ENCODE measurements at places on chromosomes 4 and X.

DNA sequence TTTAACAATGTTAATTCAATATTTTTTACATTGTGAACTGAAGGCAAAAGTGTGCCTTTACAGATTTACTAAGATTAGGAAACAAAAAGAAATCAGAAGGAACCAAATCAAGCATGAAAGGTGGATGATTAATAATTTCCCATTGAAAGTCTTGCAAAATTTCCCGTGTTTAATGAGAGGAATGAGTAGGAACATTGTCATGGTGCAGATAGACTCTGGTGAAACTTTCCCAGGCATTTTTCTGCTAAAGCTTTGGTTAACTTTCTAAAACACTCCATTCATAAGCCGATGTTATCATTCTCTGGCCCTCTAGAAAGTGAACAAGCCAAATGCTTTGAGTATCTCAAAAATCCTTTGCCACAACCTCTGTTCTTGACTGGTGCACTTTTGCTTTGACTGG is 1522.8 kb upstream of the PABPC4L start:
- no peak for DNase-seq

DNA sequence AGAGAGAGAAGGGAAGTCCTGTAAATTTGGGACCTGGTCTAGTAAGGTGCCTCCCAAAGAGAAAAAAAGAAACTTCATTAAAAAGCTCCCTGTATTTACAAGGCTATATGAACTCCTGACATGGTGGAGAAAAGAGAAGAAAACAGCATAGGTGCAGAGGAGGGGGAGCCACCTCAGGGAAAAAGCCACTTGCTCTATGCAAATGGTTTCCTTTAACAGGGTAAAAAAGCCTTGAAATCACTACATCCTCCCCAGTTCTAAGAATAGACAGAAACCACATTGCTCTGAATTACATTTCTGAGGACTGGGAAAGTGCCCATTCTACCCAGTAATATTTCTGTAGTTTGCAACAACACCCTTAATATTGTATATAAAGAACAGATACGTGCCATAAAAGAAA is 165.5 kb downstream of the KLF8 start:
- DNase-seq, result no peak

DNA sequence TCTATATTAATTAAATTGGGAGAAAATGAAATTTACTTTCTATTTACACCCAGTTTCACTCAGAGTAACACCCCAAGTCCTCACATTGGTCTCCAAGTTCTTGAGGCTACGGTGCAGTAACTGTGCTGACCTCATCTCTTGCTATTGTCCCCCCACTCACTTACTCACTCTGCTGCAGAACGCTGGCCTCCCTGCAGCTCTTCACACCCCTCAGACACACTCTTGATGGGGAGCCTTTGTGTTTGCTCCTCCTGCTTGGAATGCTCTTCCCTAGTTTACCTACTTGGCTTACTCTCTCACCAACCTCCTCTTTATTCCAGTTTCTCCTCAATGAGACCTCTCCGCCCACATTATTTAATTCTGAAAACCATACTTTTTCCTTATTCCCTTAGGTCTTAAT is 22.2 kb upstream of the SPARCL1 start:
- no peak for DNase-seq

- DNase-seq, result no peak
These were observed 10.3 kb downstream of the MAOA start for GRCh38 chrX:43666311-43666912.

- DNase-seq, result no peak
These were observed 11.5 kb upstream of the CAMK2D start for GRCh38 chr4:113773014-113773413.

DNA sequence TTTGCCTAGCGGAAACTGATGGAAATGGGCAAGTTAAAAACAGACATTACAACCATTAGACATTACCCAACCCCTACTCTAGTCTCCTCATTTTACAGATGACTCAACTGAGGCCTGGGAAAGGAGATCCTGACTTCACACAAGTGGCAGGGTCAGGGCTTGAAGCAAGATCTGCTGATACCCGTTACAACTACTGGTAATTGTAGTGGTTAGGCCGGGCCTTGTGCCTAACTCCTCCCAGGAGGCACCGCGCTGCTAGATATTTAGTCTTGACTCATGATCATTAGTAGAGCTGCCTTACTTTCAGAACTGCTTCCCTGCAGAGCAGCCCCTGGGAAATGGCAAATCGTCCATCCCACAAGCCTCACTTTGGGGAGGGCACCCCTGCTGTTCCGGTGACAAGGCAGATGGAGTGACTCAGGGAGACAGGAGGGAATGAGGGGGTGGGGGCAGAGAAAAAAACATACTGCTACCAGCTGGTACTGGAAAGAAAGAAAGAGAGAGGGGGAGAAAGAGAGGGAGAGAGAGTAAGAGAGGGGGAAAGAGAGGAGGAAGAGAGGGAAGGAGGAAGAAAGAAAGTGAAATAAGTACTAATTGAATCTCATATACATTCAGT is 12.2 kb downstream of the ARHGEF6 start:
- no peak for DNase-seq

DNA sequence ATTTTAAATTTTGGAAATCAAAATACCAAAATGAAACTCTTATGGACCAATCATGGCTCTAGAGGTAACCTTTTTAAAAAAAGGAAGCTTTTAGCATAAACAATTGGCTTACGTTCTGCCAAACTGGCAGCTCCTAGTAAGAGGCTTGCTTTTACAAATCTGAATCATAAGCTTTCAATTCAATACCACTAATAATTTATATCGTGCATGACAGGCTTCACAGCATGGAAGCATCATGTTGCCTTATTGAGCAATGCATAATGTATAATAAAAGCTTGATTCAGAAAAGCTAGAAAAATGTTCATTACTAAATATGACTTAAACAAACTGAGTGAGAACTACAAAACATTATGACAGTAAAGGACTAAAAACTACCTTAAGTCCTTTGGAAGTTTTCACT is 280.9 kb downstream of the IQCM start:
- DNase-seq, result no peak

GRCh38 chr4:52269761-52270160 is 218.7 kb downstream of the SPATA18 start:
- no peak for DNase-seq
